Effector memory CD4-positive, alpha-beta T cell (primary cell): ENCODE measurements at places on chromosomes 2 and 18.

GRCh38 chr2:35314049-35314448 is 1041.5 kb upstream of the CRIM1 start:
- no peaks in the 10 kb centered on the region for H3K27me3 ChIP-seq
- DNase-seq = no peak
- no peak overlapping the region for H3K27ac ChIP-seq

- no peaks in the 10 kb centered on the region for H3K36me3 ChIP-seq
- no peak for DNase-seq
- no peaks in the 10 kb centered on the region for H3K27me3 ChIP-seq
- no peak overlapping the region for H3K4me3 ChIP-seq
- no peak overlapping the region for H3K27ac ChIP-seq
Measured at GRCh38 chr2:109322111-109322510, 193.1 kb downstream of the SH3RF3 start.

GRCh38 chr18:58449464-58449863 is 179.4 kb downstream of the ALPK2 start:
- H3K4me1 ChIP-seq = no peaks in the 10 kb centered on the region
- no peaks in the 10 kb centered on the region for H3K27me3 ChIP-seq
- no peaks in the 10 kb centered on the region for H3K36me3 ChIP-seq
- no peak for DNase-seq
- no peak overlapping the region for H3K4me3 ChIP-seq

DNA sequence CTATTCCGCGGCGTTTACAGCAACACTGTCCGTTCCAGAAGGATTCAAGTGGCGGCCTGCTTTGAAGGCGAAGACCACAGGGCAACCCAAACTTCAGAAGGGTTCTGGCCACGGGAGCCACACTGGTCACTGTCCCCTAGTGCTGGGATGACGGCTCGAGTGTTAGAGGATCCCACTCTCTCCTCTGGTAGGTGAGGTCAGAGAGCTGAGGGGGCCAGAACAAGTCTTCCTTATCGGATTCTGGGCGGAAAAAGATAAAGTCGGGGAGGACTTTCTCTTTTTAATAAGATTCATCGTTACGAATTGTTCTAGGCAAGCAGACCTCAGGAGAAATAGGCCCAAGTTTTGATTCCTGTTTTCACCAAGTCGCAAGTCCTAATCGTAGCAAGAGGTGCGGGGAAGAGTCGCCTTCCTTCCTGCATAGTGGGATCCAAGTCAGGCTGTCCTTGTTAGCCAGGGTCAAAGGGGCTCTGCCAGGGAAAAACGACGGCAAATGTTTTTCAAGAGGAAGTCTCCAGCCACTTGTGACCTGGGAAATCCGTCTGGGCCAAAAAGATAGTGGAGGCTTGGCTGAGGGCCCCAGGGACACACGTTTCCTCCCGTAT is 864 bp upstream of the MYL12A start:
- H3K4me1 ChIP-seq = peaks cover 16% of the 10 kb centered on the region
- H3K27me3 ChIP-seq = no peaks in the 10 kb centered on the region
- DNase-seq = peak; percentile 11
- H3K27ac ChIP-seq = peak overlapping the region; percentile 85
- H3K36me3 ChIP-seq = no peaks in the 10 kb centered on the region

DNA sequence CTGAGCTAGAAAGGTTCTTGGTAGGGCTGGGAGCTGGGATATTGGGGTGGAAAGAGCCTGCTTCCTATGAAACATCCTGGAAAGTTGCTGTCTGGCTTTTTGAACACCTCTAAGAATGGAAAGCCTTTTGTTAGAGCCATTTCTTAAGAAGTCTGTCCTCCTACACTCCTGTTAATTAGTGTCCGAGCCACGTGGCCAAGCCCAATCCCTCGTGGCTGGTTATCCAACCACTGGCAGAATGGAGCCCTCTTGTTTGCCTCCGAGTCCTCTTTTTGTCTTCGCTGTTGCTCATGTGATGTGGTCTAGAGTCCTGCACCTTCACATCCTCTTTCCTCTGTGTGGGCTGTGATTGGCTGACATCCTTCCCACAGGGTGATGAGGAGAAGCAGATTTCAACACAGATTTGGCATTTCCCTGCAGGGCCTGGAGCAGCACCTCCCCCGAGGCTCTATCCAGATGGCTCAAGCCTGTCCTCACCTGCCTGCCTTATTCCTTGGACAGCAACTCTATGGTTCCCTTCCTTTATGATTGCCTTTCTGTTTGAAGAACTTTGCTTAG is 8.2 kb upstream of the TOGARAM2 start:
- peaks cover 5% of the 10 kb centered on the region for H3K4me1 ChIP-seq
- no peaks in the 10 kb centered on the region for H3K36me3 ChIP-seq
- DNase-seq = no peak
- H3K4me3 ChIP-seq = no peak overlapping the region
- H3K27ac ChIP-seq = no peak overlapping the region

- no peak overlapping the region for H3K4me3 ChIP-seq
- H3K27ac ChIP-seq = no peak overlapping the region
- no peak for DNase-seq
- peaks cover 56% of the 10 kb centered on the region for H3K36me3 ChIP-seq
Measured at GRCh38 chr18:79695856-79696850, 16.6 kb downstream of the CTDP1 start.

GRCh38 chr18:62844850-62845643 is 129.7 kb downstream of the PHLPP1 start:
- H3K27me3 ChIP-seq = no peaks in the 10 kb centered on the region
- H3K36me3 ChIP-seq = no peaks in the 10 kb centered on the region

- no peak overlapping the region for H3K4me3 ChIP-seq
Measured at GRCh38 chr2:142893241-142893640, 15.8 kb downstream of the KYNU start.

- DNase-seq = no peak
- no peaks in the 10 kb centered on the region for H3K36me3 ChIP-seq
- no peaks in the 10 kb centered on the region for H3K4me1 ChIP-seq
- H3K4me3 ChIP-seq = no peak overlapping the region
Measured at GRCh38 chr2:26922405-26923188, 47.8 kb upstream of the MAPRE3 start.

- H3K4me3 ChIP-seq = no peak overlapping the region
- H3K27ac ChIP-seq = no peak overlapping the region
- H3K27me3 ChIP-seq = no peaks in the 10 kb centered on the region
- H3K4me1 ChIP-seq = no peaks in the 10 kb centered on the region
- H3K36me3 ChIP-seq = no peaks in the 10 kb centered on the region
Measured at GRCh38 chr2:128835974-128836373, 517.3 kb upstream of the HS6ST1 start.

DNA sequence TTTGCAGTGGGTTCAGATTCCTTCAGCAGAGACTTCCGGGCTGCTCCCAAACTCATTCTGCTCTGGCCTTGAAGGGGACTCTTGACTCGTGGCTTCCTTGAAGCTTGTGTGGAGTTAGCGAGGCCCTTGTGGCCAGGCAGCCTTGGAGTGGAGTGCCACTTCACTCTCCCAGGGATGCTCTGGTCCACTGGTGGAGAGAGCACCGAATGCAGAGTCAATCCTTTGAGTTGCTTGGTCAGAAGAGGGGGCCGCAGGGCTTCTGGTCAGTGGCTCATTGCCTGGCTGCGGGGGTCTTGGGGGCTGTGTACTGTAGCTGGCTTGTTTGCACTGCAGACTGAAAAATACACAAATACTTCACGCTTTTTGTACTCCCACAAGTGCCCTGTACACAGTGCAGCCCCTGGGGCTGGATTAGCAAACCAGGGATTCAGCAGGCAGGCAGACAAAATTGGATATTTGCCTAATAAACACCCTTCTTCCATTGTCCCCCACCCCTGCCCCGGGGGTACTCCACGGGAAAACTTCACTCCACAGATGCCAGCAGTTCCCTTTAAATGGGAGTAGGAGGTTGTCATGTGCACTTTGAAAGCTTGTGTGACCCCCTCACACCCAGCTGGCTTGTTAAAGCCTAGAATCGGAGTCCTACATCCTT is 3.2 kb downstream of the GLI2 start:
- H3K4me1 ChIP-seq = no peaks in the 10 kb centered on the region
- no peak overlapping the region for H3K27ac ChIP-seq
- H3K36me3 ChIP-seq = no peaks in the 10 kb centered on the region
- H3K4me3 ChIP-seq = no peak overlapping the region
- H3K27me3 ChIP-seq = peaks cover 24% of the 10 kb centered on the region
- no peak for DNase-seq

- H3K4me1 ChIP-seq = no peaks in the 10 kb centered on the region
- H3K27ac ChIP-seq = no peak overlapping the region
- no peaks in the 10 kb centered on the region for H3K27me3 ChIP-seq
- no peak for DNase-seq
- no peaks in the 10 kb centered on the region for H3K36me3 ChIP-seq
- no peak overlapping the region for H3K4me3 ChIP-seq
Measured at GRCh38 chr18:64444819-64445218, 295.9 kb upstream of the LINC00305 start.

GRCh38 chr18:68847219-68847837 is 49.4 kb downstream of the CCDC102B start:
- H3K27ac ChIP-seq = no peak overlapping the region
- H3K4me3 ChIP-seq = no peak overlapping the region
- no peaks in the 10 kb centered on the region for H3K27me3 ChIP-seq
- no peaks in the 10 kb centered on the region for H3K4me1 ChIP-seq
- no peaks in the 10 kb centered on the region for H3K36me3 ChIP-seq
- no peak for DNase-seq

DNA sequence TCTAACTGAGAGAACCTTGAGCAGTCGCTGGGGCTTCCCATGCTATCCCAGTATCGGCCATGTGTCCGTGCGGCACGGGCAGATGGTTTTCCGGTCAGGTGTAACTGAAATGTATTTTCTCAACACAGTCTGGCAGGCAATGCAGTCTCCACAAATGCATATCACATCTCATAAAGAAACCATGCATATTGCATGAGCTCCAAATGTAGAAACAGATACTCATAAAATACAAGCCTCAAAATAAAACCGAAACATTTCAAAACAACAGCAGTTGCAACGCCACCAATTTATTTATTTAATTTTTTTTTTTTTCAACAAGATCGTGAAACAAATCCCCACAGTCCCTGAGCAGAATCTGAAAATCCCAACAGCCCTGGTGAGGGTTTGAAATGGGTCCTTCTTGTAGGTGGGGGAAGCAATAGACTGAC is 299.4 kb downstream of the LPIN1 start:
- H3K27me3 ChIP-seq = no peaks in the 10 kb centered on the region
- H3K27ac ChIP-seq = no peak overlapping the region
- no peak overlapping the region for H3K4me3 ChIP-seq

- H3K4me3 ChIP-seq = no peak overlapping the region
- no peaks in the 10 kb centered on the region for H3K27me3 ChIP-seq
- no peak for DNase-seq
- no peaks in the 10 kb centered on the region for H3K4me1 ChIP-seq
- H3K36me3 ChIP-seq = peaks cover 7% of the 10 kb centered on the region
- no peak overlapping the region for H3K27ac ChIP-seq
Measured at GRCh38 chr2:53854678-53855077, 5.1 kb downstream of the GPR75 start.

GRCh38 chr2:10972683-10973433 is 61.1 kb downstream of the KCNF1 start:
- no peaks in the 10 kb centered on the region for H3K27me3 ChIP-seq
- H3K36me3 ChIP-seq = no peaks in the 10 kb centered on the region
- H3K4me3 ChIP-seq = no peak overlapping the region
- no peaks in the 10 kb centered on the region for H3K4me1 ChIP-seq
- no peak overlapping the region for H3K27ac ChIP-seq

DNA sequence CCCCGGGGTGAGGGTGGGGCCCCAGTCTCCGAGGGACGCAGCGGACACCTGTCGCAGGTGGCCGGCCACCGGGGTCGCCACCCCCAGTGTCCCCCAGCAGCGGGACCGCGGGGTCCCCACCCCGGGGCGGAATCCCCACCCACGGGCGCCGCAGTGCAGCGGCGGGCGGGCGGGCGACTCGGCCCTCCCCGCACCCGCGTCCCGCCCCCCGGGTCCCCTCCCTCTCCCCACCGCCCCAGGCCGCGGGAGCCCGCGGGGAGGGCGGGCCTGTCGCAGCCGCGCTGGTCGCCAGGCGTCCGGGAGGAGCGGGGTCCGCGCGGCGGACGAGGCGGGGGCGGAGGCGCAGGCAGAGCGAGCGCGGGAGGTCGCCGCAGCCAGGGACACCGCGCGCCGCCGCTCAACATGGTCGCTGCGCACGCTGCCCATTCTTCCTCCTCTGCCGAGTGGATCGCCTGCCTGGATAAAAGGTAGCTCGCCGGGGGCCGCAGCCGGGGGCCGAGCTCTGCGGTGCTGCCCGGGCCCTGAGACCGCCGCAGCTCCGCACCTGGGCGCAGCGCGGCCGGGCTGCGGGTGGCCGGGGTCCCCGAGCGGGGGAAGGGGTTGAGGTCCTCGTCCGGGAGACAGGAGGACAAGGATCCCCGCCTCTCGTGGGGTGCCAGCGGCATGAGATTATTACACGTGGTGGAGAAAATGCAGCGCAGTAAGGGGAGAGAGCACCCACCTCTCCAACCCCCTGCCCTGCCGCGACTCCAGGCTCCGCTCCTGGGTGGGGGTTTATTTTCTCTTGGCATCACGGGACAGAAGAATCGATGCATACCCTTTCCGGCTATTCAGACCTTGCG is at the start of gene RAPGEF4:
TSS of gene RAPGEF4 (plus strand) at position 264 of the 842 bp plus-strand sequence. CDS start at position 403, 139 bp downstream.
- peaks cover 3% of the 10 kb centered on the region for H3K4me1 ChIP-seq
- no peak within 1 kb of the TSS for H3K4me3 ChIP-seq
- no peak within 1 kb of the TSS for H3K27ac ChIP-seq
- no peak for DNase-seq

DNA sequence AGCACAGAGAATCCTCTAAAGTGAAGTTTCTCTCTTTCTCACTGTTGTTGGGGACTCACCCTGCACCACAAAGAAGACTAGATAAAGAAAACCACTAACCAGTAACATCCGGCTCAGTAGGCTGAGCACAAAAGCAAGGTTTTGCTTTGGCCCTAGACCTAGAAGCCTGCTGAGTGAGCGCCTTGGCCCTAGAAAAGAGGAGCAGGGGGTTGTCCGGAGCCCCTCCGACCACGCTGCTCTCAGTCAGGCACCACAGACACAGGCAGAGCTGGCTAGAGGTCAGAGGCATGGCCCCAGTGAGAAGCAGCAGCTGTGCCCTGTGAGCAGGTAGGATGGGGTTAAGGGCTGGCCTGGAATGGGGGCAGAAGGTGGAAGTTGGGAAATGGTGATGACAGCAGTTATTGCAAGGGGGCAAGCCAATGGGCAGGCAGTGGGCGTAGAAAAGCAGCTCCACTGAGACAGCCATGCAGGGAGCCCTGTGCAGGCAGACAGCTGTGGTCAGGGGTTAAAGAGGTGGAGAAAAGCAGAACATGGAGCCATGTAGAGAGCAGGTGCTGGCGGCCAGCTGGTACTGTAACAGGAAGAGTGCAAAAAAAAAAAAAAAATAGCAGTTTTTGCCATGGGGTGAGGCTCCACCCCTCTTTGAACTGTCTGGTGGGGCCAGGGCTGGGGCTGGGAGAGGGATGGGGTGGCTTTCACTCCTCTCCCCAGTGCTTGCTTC is 36.9 kb upstream of the SLC14A1 start:
- no peaks in the 10 kb centered on the region for H3K27me3 ChIP-seq
- peak overlapping the region; percentile 72 for H3K27ac ChIP-seq
- peaks cover 49% of the 10 kb centered on the region for H3K4me1 ChIP-seq
- H3K4me3 ChIP-seq = peak overlapping the region; percentile 47
- DNase-seq = peak; percentile 48

DNA sequence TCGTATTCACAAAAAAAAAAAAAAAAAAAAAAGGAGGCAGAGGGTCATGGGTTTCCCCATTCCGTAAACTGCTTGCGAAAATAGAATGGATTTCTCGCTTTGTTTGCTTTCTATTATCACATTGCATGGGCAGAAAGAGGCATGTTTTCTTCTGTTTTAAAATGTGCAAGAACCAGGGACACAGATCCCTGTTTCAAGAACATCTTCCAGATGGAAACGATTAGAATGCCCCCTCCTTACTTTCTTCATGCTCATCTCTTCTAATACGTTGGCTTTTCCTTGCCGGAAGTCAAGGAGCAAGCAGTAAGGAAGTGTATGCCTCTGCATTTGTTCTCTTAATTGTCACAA is 51.0 kb upstream of the ZNF516 start:
- no peaks in the 10 kb centered on the region for H3K36me3 ChIP-seq
- H3K27ac ChIP-seq = no peak overlapping the region
- H3K27me3 ChIP-seq = no peaks in the 10 kb centered on the region
- no peak for DNase-seq
